Activated CD8-positive, alpha-beta memory T cell treated with anti-CD3 and anti-CD28 coated beads for 1 hour (primary cell): ENCODE measurements at places on chromosomes 7 and 10.
A peak's percentile ranks its signal among the peaks of the same experiment; 100 is the strongest.

- DNase-seq, result no peak
Observed at GRCh38 chr10:92131275-92131820, 159.5 kb downstream of the CPEB3 start.

- DNase-seq, result no peak
Observed at GRCh38 chr7:82757-83155, 109.6 kb upstream of the FAM20C start.

DNA sequence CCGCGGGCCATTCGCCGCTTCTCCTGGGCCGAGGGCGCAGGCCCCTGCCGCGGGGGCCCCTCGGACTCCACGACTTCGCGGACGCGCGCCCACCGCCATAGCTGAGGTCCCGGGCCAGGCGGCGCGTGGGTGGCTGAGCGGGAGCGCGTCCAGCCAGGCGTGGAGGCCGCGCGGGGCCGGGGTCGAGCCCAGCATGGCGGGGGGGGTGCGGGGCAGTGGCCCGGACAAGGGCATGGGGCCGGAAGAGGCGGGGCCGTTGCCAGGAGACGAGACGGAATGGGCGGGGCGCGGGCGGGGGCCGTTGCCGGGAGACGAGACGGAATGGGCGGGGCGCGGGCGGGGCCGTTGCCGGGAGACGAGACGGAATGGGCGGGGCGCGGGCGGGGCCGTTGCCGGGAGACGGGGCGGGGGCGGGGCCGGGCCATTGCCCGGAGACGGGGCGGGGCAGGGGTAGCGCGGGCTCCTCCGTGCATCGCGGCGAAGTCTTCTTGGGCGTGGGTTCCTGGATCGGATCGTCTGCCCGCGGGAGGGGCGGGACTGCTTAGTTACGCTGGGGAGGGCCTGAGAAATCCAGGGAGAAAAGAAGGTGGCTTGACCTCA, 14.8 kb downstream of the ADAM8 start:
- DNase-seq, result peak; percentile 64

GRCh38 chr7:78333530-78334425, 535.2 kb downstream of the PHTF2 start:
- no peak for DNase-seq

DNA sequence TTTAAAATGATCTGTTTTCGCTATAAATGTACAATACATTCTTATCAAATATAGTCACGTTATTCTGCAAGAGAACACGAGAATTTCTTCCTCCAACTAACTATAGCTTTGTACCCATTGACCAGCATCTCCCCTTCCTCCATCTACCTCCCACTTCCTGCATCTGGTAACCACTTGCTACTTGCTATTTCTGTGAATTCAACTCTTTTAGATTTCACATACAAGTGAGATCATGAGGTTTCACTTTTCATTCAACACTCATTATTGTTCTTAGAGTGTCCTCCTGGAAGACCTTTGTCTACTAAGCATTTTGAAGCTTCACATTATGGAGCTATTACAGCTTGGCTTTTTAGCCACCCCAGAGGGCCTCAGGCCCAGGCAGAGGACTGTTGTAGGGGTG, 741.3 kb upstream of the FZD8 start:
- DNase-seq, result no peak

DNA sequence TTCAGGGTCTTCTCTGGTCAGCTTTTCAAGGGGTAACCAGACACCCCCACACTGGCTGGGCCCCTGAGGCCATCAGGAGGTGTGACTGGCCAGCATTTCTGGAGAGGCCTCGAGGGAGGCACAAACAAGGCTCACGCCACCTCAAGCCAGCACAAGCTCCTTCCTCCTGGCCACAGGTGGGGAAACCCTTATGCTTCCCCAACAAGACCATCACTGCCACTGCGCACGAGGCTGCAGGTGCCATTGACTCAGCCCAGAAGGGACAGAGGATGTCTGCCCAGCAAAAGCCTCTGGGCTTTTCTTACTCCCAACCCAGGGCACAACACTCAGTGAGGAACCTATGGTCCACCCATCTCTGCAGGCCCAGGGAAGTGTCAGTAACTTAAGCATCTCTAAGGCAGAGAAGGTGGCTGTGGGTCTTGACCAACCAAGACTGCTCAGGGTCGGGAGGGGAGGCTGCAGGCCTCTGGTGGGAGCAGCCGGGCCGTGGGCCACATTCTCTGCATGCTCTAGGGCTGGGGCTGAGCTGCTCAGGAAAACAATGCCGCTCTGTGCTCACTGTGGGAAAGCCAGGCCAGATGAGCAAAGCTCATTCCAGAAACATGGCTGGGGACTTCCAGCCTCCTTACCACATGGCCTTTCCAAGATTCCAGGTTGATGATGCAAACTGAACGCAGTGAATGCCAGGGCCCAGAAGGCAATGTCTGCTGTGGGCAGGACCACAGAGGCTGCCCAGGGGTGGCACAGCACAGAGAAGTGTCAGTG, 24.2 kb upstream of the RASSF4 start:
- DNase-seq, result no peak

GRCh38 chr10:88707429-88708155, 1.5 kb downstream of the LIPK start:
- no peak for DNase-seq

GRCh38 chr10:128751284-128751683, 625.1 kb upstream of the MKI67 start:
- no peak for DNase-seq

- no peak for DNase-seq
Observed at GRCh38 chr7:30988351-30989005, 24.7 kb downstream of the GHRHR start.

DNA sequence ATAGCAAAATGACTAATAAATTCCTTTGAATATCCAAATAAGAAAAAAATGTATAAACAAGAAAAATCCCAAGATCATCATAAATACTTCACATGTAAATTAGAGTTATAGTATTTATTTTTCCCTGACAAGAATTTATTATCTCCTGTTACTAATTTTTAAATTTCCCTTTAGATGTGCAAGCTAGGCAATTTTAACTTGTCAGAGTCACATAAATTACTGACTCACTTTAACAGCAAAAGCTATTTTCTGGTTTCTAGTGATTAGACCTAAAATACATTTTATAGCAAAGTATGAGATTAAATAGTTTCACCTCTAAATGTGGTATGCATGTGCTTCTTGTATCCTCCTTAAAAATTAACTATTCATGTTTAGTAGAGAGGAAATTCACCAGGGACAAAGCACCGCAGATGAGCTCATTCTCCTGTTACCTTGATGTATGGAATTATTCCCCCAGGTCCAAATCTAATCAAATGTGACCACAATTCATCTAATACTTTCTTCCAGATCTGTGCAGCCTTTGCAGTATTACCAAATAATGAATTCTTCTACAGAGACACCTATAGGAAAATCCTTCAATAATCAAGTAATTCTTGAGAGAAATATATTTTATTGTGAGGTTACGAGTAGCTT, 621.2 kb downstream of the DNAJB9 start:
- DNase-seq, result no peak

DNA sequence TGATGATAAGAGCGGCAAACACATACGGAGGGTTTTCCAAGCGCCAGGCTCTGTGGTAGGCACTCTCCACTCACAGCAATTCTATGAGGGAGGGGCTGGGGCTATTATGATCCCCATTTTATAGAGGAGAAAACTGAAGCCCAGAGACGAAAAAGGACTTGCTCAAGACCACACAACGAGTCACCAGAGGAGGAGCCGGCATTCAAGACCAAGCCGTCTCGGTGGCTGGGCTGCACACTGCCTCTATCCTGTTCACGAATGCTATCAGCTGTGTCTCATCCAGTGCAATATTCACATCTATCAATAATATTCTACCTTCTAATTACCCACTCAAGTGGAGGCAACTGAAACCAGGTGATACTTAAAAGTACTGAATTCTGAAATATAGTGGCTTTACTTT, 67.8 kb upstream of the NMT2 start:
- DNase-seq, result no peak

DNA sequence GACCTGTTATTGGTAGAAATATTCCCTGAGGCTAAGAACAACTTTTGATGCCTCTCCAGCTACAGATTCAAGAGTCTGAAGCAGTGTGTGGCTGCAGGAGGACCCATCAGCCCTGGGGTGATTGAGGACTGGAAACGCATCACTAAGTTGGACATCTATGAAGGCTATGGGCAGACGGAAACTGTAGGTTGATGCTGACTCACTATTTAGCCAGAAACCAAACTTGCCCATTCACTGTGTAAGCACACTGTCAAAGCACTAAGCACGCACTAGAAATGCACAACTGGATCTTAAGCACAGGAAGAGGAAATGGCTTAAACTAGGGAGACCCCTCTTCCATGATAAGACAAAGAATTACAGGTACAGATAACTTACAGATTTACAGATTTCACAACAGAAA, 20.8 kb downstream of the ACSM6 start:
- DNase-seq, result no peak

- no peak for DNase-seq
Observed at GRCh38 chr7:152093717-152094116, 68.2 kb downstream of the GALNT11 start.

GRCh38 chr7:12802070-12802469, 114.6 kb downstream of the ARL4A start:
- DNase-seq, result no peak

GRCh38 chr7:12809476-12809875, 122.0 kb downstream of the ARL4A start:
- DNase-seq, result no peak

GRCh38 chr10:114885443-114885842, 52.6 kb upstream of the TRUB1 start:
- DNase-seq, result no peak

- no peak for DNase-seq
Observed at GRCh38 chr10:112345743-112346142, 28.2 kb upstream of the ACSL5 start.

DNA sequence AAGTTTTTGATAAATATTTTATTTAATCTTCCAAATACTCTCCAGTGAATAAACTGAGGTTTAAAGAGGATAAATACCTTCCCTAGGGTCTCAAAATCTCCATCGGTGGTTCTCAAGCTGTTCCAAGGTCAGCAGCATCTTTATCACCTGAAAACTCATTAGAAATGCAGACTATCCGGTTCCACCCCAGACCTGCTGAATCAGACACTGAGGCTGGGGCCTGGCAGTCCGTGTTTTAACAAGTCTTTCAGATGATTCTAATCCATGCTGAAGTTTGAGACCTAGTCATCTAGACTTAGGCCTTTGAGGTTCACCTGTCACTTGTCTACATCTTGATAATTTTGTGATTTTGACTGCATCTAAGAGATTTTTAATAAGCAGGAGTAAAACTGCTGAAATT, 37.5 kb downstream of the PLEKHA8 start:
- no peak for DNase-seq

- no peak for DNase-seq
Observed at GRCh38 chr7:106346167-106346677, 61.4 kb upstream of the NAMPT start.

DNA sequence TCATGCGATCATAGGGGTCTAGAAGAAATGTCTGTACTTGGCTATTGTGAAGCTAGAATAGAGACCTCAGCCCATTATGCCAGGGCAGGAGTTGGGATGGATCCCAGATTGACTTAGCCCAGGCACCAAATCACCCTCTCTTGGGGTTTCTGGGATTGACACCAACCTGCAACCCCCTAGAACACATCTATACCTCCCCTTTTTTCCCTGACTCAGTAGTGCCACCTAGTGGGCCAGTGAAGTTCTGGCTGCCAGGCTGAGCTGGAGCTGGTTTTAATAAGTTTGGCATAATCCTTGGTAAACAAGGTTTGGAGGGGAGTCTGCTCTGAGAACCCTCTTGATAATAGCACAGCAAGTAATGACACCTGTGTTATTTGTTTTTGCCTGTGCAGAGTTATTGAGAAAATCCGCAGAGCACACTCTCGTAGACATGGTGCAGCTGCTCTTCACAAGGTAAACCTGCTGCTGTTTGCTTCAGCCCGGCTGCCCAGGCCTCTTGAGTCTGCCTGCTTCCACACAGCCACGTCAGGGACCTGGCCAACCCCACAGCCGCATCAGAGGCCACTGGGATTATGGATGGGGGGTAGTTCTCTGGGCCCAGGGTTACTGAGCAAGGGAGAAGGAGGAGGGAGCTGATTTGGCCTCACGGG, 43.3 kb upstream of the NFKB2 start:
- DNase-seq, result peak; percentile 25

DNA sequence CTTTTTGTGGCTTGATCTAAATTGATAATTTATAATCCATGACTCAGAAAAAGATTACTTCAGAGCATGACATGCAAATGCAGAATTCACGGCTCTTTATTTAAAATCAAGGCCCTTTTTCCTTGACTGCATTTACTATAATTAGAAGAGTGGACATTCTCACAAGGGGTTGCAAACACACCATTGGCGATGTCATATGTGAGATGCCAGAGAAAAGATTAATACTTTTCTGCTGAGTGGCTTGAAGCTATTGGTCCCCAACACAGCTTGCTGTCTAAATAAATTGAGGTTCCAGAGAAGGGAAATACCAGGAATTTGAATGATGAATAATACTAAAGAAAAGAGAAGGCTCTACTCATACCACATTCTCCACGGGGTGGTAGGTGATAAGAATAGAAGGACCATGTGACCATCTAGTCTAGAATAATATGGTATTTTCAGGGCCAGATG, 78.7 kb upstream of the ARID5B start:
- no peak for DNase-seq

GRCh38 chr10:83957168-83957947, 182.0 kb upstream of the GHITM start:
- DNase-seq, result no peak

DNA sequence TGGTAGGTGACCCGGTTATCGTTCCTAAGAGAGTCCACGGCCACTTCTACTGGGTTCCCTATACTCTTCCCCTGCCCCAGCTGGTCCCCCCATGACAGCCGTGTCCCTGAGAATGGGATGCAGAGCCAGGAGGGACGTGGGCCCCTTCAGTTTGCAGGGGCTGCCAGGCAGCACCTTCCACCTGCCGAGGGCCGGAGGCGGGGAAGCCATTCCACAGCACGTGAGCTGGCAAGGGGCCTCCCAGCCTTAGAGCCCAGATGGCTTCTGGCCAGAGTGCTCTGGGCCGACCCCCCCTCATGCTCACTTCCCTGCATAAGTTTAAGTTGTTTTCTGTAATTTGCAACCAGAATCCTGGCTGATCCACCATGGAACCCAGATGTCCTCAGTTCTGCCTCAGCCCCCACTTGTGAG, 39.0 kb downstream of the DIP2C start:
- DNase-seq, result no peak

DNA sequence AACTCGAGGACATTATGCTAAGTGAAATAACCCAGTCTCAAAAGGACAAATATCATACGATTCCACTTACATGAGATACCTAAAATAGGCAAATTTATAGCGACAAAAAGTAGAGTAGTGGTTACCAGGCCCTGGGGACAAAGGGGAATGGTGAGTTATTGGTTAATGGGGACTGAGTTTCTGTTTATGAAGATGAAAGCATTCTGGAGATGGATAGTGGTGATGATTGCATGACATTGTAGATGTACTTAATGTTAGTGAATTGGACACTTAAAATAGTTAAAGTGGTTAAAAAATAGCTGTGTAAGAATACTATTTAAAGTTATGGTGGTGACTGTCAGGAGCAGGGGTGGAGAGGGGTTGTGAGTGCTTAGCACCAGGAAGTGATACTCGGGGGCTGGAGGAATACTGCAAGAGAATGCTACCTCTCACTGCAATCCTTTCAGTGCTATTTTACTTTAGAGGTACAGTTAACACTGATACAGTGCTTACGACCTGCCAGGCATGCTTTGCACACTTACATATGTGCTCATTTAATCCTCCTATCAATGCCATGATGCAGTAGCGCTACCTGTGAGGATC, 16.7 kb upstream of the TEX36 start:
- no peak for DNase-seq
